ENCODE measurements at places on chromosomes 12 and 14. TPM values are rescaled to one million over a fixed set of nuclear protein-coding genes. Genes with fewer than 3 reads are reported as not detected.
A peak's percentile ranks its signal among the peaks of the same experiment; 100 is the strongest.

GRCh38 chr12:111823891-111824290 lies 18.1 kb upstream of the MAPKAPK5 start:
- H3K4me1 ChIP-seq: no peaks in the 10 kb centered on the region
- no peak for DNase-seq
- H3K4me3 ChIP-seq: no peak overlapping the region
- no peaks in the 10 kb centered on the region for H3K36me3 ChIP-seq
- no peaks in the 10 kb centered on the region for H3K27me3 ChIP-seq

- H3K27me3 ChIP-seq: no peaks in the 10 kb centered on the region
- H3K36me3 ChIP-seq: peaks cover 35% of the 10 kb centered on the region
- no peak overlapping the region for H3K4me3 ChIP-seq
- peaks cover 4% of the 10 kb centered on the region for H3K4me1 ChIP-seq
- peak overlapping the region; percentile 62 for H3K27ac ChIP-seq
These were observed 9.2 kb upstream of the PNMA1 start for GRCh38 chr14:73723406-73723796.

- no peaks in the 10 kb centered on the region for H3K27me3 ChIP-seq
- no peak overlapping the region for H3K4me3 ChIP-seq
- no peak overlapping the region for H3K27ac ChIP-seq
- H3K4me1 ChIP-seq: no peaks in the 10 kb centered on the region
These were observed 859.7 kb downstream of the GALC start for GRCh38 chr14:87133073-87133801.

GRCh38 chr12:96007729-96008128 lies 11.6 kb upstream of the HAL start:
- no peak overlapping the region for H3K27ac ChIP-seq
- no peaks in the 10 kb centered on the region for H3K4me1 ChIP-seq
- no peak for DNase-seq
- H3K4me3 ChIP-seq: no peak overlapping the region
- H3K27me3 ChIP-seq: no peaks in the 10 kb centered on the region

Gene TBX3
- 10.2 TPM for polyA plus RNA-seq

GRCh38 chr12:62466018-62466593 lies 520 bp upstream of the MON2 start:
- H3K27me3 ChIP-seq: no peaks in the 10 kb centered on the region
- peak; percentile 70 for DNase-seq
- H3K36me3 ChIP-seq: no peaks in the 10 kb centered on the region
- H3K27ac ChIP-seq: peak overlapping the region; percentile 80
- H3K4me3 ChIP-seq: peak overlapping the region; percentile 96
- H3K4me1 ChIP-seq: peaks cover 5% of the 10 kb centered on the region

Gene OR4E1
- polyA plus RNA-seq: not detected

DNA sequence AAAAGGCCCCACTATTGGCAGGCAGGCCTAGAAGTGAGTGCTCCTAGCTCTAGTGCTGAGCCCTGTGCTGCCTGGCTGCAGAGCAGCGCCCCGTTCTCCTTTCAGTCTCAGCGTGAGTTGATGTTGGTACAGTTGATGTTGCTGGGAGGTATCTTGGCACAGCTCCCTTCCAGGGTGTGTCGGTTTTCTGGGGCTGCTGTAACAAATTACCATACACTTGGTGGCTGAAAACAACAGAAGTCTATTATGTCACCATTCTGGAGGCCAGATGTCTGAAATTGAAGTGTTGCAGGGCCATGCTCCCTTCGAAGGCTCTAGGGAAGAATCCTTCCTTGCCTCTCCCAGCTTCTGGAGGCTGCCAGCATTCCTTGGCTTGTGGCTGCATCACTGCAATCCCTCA lies 151.4 kb downstream of the TSPAN9 start:
- H3K4me3 ChIP-seq: no peak overlapping the region
- DNase-seq: no peak
- peaks cover 9% of the 10 kb centered on the region for H3K36me3 ChIP-seq
- H3K27me3 ChIP-seq: no peaks in the 10 kb centered on the region
- H3K4me1 ChIP-seq: peaks cover 23% of the 10 kb centered on the region
- no peak overlapping the region for H3K27ac ChIP-seq

Gene ANKS1B
- polyA plus RNA-seq: 1.8 TPM
